ENCODE measurements at places on chromosomes 7 and 10. TPM values are rescaled to one million over a fixed set of nuclear protein-coding genes. Genes with fewer than 3 reads are reported as not detected.

Gene VAX1
- total RNA-seq = not detected

Gene BTRC
- total RNA-seq = 30.9 TPM

Gene CALML5
- not detected for total RNA-seq

Gene AKR1C4
- total RNA-seq = not detected

Gene FZD1
- 10.3 TPM for total RNA-seq

Gene FXYD4
- not detected for total RNA-seq

Gene NEUROG3
- not detected for total RNA-seq

Gene HEPACAM2
- total RNA-seq = not detected

Gene FLNC
- total RNA-seq = 905 TPM

Gene JCAD
- total RNA-seq = 25.6 TPM

Gene AIFM2
- total RNA-seq = 20.2 TPM

Gene SRRM3
- total RNA-seq = 16.5 TPM
